ENCODE measurements at places on chromosomes 12 and 14.

GRCh38 chr12:69919495-69919894, 94.5 kb downstream of the MYRFL start:
- no peak for DNase-seq

DNA sequence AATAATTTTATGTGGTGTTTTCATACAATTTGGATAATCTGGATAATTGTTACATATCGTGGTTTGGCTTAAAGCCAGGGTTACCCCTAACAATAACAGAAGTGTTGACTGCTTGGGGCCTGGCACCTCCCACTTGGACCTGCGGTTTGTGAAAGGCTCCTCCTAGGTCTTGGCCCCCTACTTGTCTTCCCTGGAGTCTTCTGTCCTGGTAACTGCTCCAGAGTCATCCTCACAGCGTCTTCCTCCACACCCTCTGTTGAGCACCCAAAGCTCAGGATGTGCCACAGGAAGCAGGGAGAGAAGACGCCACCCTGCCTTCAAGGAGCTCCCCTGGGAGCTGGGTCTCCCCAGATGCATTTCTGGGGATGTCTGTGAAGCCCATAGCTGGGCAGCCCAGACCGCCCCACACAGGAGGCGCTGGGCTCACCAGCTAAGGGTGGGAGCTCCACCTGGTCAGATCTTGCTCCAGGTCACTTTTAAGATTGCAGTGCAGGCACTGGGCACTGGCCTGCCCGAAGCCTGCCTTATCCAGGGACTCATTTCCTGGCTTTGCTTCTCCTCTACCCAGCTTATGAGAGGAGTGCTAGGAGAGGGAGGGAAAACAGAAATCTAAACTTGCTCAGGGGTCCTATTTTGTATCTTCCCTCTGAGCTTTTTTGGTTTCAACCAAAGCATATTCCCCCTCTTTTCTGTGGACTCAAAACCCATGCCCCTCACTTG, 98.2 kb downstream of the ZFP36L1 start:
- peak; percentile 55 for DNase-seq

- DNase-seq: peak; percentile 27
These were observed 193.8 kb downstream of the SYT1 start for GRCh38 chr12:79058342-79058741.

- DNase-seq: peak; percentile 65
These were observed 48.1 kb upstream of the LTBP2 start for GRCh38 chr14:74660167-74660566.

DNA sequence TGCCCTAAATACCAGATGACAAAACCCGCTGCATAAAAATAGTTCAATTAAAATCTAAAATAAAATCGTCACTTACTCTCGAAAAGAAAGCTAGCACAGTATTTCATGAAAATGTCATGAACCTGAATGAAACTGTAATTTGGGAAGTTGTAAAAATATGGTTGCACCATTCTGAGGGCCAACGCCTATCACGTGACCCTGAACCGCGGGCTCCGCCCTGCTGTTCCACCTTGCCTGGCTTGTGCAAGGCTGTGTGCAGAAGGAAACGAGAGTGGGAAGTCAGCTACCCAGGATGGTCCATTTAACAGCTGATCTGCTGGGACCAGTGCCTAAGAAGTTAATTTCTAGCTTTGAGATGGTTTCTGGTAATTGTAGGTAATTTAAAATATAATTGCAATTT, 91.7 kb upstream of the BMP4 start:
- no peak for DNase-seq

DNA sequence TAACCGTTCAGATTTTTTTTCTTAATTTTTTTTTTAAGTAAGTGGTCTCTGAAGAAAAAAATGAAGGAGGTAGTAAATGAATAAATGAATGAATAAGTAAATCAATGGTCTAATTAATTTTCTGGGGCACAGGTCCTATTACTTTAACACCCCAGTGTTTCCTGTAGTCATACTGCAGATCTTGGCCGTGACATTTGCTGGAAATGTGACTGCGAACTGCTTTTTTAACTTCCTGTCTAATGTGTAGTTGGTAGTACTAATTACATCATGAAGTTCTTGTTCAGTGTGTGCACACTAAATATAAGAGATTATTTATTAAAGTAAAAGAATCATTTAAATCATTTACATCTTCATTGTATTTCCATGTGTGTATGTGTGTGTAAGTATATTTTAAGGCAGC, 45.4 kb downstream of the AEBP2 start:
- DNase-seq: no peak

DNA sequence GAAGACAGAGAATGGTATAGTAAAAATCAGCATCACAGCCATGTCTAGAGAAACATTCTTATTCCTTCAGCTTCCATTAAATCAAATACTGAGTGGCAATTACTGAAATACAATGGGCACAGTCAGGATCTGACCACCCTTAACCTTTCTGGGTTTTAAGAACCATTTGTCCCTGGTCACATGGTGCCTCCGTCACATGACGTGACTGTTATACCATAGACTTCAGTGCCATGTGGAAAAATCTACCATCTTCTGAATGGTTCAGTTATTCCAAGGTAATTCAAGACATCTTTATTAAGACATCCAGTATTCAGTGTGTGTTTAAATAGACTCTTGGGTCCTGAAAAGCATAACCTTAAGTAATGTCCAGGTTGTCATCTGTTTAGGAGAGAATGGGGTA, 553.1 kb upstream of the FLRT2 start:
- no peak for DNase-seq

GRCh38 chr12:29159661-29160060, 10.6 kb downstream of the FAR2 start:
- DNase-seq: peak; percentile 54

DNA sequence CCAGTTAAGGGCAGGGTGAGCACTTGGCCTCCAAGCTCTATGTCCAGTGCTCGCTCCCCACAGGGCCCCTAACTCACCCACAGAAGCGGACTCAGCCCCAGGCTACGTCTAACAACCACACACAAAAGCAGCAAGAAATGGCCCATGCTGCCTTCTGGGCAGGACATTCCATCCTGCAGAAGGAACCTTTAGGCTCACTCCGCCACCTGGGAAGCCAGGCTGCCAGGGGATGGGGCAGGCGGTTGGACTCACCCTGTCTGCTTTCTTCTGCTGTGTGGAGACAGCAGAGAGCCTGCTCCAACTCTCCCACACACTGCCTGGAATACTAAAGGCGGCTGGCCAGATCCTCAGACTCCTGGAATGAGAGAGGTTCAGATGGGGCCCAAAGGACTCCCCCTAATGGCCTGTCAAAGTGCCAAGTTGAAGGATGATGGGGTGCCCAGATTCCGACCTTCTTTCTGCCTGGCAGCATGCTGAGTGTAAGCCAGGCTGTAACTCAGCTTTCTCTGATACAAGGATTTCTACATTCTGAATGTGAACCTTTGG, 27.7 kb upstream of the BLTP3B start:
- no peak for DNase-seq

DNA sequence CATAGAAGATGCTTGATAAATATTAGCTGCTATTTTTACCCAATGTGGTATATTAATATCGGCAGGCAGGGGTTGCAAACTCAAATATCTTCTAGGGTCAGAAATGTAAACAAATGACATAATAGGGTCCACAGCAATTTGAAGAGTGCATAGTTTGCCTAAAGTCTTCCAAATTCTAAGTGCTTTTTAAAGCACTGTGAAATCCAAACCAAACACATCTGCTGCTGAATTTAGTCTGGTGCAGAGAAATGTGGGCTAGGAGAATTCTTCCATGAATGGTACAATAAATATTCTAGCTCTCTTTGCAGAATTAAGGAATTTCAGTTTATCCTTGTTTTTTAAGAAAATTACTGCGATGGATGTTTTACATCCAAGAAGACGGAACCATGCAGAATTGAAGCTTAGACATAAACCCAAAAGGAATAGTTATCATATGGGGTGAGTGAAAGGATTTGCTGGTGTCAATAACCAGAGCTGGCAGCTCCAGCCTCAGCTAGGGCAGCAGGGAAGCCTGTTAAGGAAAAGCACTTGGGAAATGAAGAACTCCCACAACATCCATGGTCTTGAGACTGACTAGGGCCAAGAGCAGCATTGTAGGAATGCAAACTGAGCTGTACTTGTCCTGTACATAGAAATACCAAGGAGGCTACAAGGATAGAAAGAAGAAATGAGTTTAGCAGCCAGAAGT, 65.5 kb downstream of the PTPRR start:
- no peak for DNase-seq

DNA sequence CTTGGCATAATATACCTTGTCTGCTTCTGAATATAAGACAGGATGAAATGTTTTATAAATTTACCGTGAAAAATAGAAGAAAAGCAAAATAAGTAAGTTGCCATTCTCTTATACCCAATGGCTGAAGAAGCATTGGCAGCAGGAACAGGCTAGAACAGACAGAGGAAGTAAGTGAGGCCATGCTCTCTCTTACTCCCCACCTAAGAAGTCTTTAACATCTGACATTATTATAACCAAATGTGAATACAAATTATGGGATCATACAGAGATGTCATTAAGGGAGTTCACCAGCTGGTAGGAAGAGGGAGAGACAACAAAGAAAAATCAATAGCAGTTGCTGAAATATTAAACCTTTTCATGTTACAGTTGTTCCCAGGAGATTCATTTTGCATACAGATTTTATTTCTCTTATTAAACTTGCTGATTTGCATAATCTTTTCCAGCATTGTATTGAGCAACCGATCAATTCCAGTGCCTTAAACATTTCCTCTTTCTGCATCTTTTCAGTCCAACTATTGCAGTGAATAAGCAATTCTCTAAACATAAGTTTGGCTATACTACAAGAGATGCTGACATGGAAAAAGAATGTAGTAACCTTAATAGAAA, 270.6 kb downstream of the SLC6A15 start:
- no peak for DNase-seq

GRCh38 chr12:110931315-110931728, 10.9 kb upstream of the MYL2 start:
- DNase-seq: no peak

GRCh38 chr12:88893801-88894200, 313.5 kb upstream of the KITLG start:
- no peak for DNase-seq

DNA sequence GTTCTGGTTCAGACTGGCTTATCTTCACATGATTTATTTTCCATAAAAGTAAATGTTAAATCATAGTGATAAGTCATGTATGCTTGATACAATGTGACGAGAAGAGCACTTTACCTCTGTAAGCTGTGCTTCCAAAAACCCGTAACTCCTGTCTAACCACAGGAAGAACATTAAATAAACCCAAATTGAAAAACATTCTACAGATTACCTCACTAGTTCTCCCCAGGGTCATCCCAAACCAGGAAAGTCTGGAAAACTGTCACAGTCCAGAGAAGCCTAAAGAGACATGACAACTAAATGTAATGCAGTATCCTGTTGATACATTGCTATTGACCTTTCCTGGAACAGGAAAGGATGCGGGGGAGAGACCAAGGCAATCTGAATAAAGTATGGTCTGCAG, 32.5 kb upstream of the DUSP6 start:
- DNase-seq: no peak

DNA sequence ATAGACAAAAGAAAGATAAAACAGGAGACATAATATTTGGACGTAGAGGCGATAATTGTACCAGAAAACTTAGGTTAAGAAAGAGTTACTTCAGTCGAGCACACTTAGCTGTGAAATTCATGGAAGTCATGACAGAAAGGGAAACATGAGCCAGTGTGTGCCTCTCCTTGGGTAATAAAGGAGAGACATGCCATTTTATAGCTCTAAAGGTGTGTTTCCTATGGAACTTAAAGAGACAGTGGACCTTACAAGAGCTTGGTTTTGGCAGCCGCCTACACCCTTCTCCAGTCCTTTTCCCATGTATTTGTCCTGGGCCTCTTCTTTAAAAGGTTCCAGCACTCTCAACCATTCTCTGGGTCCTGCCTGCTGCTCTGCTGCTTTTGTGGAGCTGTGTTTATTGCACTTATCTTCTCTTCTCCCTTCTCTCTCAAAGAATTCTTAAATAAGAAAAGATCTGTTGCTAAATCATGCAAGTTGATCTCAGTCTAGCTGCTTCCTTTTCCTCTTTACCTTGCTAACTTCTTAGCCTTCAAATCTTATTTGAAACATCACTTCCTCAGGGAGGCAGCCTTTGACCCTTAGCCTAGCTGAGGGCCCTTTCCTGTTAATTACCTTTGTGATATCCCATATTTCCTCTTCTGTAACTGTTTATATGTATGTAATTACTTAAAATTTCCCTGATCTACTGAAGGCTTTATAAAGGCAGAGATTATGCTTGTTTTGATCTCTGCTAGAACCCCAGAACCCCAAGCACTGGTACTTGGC, 81.8 kb upstream of the EVL start:
- DNase-seq: no peak

DNA sequence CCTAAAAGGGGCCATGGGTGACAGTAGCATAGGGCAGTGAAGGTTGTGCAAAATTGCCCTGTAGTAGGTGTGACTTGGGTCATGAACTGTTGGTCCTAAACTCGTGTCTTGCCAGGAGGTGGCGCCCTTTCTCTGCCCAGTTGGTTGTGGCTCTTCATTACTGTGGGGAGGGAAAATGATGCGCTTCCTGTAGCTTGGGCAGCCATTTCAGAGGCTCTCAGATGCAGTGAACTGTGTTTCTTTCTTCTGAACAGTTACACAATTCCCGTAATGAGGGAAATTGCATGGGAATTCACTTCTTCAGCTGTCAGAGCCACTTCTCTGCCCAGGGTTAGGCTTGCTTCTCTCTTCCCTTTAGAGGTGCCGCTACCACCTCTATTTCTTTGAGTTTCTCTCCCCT, 148.1 kb upstream of the NRXN3 start:
- DNase-seq: peak; percentile 92

GRCh38 chr12:124440841-124441381, 126.5 kb downstream of the NCOR2 start:
- no peak for DNase-seq

DNA sequence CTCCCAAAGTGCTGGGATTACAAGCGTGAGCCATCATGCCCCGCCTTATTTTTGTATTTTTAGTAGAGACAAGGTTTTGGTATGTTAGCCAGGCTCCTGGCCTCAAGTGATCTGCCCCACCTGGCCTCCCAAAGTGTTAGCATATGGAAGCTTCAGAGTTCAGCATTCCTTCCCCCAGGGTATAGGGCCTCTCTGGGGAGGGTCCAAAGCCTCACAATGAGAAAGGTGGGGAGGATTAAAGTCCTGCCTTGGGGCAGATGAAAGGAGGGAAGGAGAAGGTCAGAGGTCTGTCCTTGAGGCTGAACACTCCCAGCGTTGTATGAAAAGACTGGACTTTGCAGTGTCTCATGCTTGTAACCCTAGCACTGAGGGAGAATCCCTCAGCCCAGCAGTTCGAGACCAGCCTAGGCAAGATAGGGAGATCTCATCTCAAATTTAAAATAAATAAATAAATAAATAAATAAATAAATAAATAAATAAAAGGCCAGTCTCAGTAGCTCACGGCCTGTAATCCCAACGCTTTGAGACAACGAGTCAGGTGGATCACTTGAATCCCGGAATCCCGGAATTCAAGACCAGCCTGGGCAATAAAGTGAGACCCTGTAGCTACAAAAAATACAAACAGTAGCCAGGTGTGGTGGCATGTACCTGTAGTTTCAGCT, 22.0 kb upstream of the RCOR1 start:
- DNase-seq: no peak

Measured in hematopoietic multipotent progenitor cell treated with erythropoietin and hydrocortisone succinate and interleukin-3 and kit ligand, for 6 days (in vitro differentiated cells).